ENCODE measurements at places on chromosomes 16 and 17.

DNA sequence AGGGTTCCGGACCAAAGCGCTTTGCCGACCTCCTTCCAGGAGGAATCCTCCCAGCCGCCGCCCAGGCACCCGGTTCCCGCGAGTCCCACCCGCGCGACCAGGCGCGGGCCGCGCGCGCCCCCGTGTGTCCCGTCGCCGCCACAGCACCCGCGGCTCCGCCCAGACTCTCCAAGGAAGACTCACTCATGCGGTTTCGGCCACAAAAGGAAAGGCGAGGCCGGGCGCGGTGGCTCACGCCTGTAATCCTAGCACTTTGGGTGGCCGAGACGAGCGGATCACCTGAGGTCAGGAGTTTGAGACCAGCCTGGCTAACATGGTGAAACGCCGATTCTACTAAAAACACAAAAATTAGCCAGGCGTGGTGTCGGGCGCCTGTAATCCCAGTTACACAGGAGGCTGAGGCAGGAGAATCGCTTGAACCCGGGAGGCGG, 3.5 kb upstream of the PKMYT1 start:
- peak; percentile 61 for DNase-seq

GRCh38 chr16:64542152-64542551, 579.7 kb downstream of the CDH11 start:
- no peak for DNase-seq

GRCh38 chr17:40099619-40100418, 570 bp downstream of the NR1D1 start:
- DNase-seq = no peak

GRCh38 chr17:76843703-76844484, 24.3 kb upstream of the MGAT5B start:
- DNase-seq = no peak

DNA sequence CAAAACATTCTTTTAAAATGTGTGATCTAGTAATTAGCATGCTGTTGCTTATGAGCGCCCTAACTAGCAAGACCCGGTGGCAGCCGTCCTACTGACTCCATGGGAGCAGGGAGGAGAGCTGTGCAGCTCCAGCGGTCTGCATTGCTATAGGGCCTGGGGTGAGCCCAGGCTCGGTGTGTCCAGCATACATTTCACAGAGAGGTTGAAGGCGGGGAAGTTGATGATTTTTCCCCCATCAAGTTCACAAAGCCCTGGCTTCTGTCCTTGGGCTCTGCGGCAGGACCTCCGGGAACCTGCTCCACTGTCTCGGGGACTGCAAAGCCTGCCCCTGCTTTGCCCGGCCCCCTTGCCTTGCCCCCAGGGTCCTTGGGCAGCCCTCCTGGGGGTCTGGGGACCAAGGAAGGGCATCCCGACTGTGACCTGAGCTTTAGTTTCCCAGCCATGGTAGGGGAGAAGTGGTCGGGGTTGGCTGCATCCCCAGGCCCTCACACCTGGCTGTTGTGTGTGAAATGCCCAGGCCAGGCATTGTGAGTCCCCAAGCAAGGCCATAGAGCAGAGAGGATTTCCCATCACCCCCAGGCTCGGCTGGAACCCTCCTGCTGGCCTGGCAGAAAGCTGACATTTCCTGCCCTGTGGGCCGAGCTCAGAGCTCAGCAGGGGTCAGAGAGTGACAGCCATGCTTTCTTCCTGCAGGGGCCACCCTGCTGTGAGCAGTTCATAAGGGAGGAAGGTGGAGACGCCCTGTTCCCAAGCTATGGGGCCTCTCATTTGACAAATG, 24.8 kb downstream of the KCNJ12 start:
- no peak for DNase-seq

- no peak for DNase-seq
Measured at GRCh38 chr17:12659500-12659899, 6.2 kb upstream of the MYOCD start.

- DNase-seq = no peak
Measured at GRCh38 chr16:57469917-57470470, 7.5 kb downstream of the POLR2C start.

GRCh38 chr17:45648642-45649041, 135.5 kb upstream of the CRHR1 start:
- no peak for DNase-seq

DNA sequence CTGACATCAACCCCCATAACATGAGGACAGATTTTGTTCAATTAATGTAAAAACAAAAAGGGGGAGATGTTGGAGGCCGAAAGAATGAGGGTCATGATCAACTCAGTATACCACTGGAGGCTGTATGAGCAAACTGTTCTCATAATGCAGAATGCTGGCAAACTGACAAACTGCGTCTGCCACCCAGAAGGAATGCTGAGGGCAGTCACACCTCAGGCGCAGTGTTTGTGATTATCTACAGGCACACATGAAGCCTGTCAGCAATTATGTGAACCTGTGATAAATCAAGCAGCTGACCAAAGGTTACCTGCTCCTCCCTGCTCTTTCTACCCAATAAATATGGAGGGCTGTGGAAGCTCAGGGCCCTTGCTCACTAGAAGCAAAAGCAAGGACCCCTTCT, 27.3 kb downstream of the CD300LG start:
- DNase-seq = no peak

DNA sequence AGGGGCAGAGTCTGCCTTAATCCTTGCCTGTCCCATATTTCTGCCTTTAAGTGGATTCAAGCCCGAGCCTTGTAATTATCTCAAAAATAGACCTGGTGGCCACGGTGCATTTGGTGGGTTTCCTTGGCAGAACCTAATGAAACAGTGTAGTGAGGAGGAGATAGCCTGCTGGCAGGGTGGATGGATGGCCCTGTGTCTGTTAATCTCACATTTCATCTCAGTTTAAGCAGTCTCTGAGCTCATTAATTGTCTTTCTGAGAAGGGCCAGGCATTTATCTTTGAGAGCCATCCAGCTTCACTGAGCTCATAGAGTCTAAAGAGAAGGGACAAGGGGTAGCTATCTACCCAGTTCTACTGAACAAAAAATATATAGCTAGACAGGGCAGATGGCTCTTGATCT, 364.0 kb upstream of the EEF2KMT start:
- no peak for DNase-seq
